ENCODE measurements at places on chromosomes 4 and X. TPM values are rescaled to one million over a fixed set of nuclear protein-coding genes. Genes with fewer than 3 reads are reported as not detected.

ARHGEF6 gene
- 2.2 TPM for total RNA-seq

GRCh38 chrX:46792810-46793188, 33.9 kb upstream of the SLC9A7 start:
- DNase-seq, result no peak

PNPLA4 gene
- 19.8 TPM for total RNA-seq

- no peak for DNase-seq
These were observed 62.8 kb downstream of the SH3KBP1 start for GRCh38 chrX:19824603-19825002.

GIMD1 gene
- not detected for total RNA-seq

- no peak for DNase-seq
These were observed 5.7 kb downstream of the SH3BP2 start for GRCh38 chr4:2798399-2799223.

SEC31A gene
- 312 TPM for total RNA-seq

PDGFC gene
- 63.3 TPM for total RNA-seq

- DNase-seq, result no peak
These were observed 85.1 kb downstream of the AFF1 start for GRCh38 chr4:87019898-87020297.

- no peak for DNase-seq
These were observed 918.3 kb downstream of the ARAP2 start for GRCh38 chr4:35325908-35326453.

- no peak for DNase-seq
These were observed 324.8 kb upstream of the INTU start for GRCh38 chr4:127307996-127308395.

ANK2 gene
- total RNA-seq, result 10.9 TPM

GRCh38 chr4:156347412-156348075, 393.9 kb upstream of the CTSO start:
- peak; percentile 14 for DNase-seq

COQ2 gene
- total RNA-seq, result 15.3 TPM

GRCh38 chr4:7194251-7195140, 2.2 kb downstream of the SORCS2 start:
- DNase-seq, result peak; percentile 43

DNA sequence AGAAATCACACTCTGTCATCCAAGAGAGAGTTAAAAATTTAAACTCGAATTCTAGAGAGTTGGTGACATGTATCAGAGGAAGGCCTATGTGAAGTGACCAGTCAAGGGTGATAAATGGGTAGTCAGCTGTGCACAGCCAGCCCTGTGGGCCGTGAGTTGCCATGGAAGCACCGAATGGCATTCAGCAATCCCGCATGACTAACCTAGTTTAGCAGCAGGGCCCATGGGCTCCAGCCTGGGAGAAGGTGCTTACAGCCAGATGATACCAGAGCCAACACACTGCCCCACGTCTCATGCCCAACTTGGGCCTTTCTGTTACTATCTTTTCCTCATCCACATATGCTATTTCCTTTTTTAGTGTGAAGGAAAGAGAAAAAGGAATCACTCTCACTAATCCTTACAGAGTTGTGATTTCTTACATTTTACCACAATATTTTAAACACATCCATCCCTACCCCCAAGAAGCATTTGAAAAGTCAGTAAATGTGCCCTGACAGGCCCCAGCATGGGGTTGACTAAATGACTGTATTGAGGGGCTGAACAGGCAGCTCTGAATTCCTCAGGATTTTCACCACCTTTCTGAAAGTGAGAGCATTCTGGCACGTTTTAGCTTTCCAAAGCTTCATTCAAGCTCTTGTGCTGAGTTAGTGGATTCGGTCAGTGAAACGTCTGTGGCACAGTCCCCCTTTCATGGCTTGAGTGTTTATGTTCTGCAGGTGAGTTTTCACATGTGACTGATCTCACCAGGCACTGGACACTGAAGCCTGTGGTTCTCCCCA, 104.2 kb downstream of the AFF1 start:
- DNase-seq, result peak; percentile 54

DNA sequence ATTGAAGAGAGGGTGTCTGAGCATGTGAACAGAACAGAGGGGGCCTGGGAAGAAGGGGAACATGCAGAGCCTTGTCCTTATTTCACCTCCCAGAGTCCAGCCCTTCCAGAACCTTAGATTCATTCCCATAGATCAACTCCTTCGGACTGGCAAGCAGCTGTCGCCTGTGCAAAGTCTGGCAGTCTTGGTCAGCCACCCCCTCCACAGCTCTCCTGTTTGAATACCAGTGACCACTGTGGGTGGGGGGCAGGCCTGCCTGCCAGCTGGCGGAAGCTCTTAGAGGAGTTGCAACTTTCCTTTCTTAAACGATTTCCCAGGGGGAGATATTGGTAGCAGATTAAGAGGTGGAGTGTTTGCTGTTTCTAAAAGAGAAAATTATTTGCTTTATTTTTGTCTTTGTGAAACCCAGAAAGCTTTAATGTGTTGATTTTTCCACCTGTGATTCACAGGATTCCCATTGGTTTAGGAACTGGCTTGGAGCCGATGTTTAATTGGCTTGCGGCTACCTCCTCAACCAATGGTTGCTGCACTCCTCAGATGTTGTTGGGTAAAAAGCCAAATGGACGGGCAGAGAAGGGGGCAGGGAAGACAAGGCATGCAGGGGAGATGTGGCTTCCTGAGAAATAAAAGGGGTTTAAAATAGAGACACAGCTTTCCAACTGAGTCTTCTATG, 62.2 kb upstream of the PRPS1 start:
- DNase-seq, result peak; percentile 72

MAGEA9B gene
- not detected for total RNA-seq

All from hepatocyte (in vitro differentiated cells).